ENCODE measurements at places on chromosomes 11 and 22.

DNA sequence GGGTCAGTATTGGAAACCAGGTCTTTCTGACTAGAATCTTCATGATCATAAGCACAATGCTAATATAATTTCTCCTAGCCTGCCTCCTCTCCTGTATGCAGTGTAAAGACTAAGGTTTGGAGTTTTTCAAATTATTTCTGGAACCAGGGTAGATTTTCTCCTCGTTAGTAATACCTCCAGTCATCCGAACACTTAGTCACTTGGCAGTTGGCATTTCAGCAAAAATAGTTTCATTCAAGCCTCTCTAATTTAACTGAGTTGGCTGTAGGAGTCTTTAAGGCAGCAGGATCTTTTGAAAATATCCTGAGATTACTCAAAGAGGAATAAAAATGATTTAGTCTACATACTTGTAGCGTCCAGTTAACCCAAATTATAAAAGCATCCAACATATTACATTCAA is 6.3 kb downstream of the TYR start:
- DNase-seq, result no peak

GRCh38 chr11:73538381-73538872 is 59.5 kb downstream of the FAM168A start:
- no peak for DNase-seq

- no peak for DNase-seq
Measured at GRCh38 chr22:31866918-31867317, 77.4 kb upstream of the YWHAH start.

DNA sequence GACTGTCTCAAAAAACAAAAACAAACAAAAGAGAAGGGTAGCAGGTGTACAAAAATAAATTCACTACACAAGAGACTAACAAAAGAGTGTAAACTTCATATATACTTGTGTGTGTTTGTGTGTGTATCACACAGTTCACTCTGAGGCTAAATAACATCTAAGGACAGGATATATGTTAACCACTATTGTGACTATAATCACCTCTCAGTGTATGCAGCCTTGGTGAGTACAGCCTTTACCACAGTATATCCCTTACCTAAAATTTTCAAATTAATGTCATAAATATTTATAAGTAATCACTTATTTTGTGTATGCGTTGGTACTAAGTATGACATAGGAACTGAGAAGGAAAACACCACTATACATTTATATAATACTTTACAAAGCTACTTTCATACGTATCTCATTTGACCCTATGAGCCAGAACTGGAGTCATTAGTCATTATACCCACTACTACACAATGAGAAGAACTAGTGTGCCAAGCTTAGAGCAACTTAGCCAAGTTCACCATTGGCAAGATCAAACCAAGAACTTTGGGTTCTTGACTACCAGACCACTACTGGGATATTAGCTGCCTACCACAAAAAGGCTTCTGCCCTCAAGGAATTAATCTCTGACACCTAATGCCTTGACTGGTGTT is 116.7 kb downstream of the SGSM3 start:
- DNase-seq, result no peak

GRCh38 chr11:9396310-9396709 is 11.9 kb downstream of the IPO7 start:
- DNase-seq, result no peak

- no peak for DNase-seq
Measured at GRCh38 chr11:68843703-68844312, 2.1 kb upstream of the CPT1A start.

DNA sequence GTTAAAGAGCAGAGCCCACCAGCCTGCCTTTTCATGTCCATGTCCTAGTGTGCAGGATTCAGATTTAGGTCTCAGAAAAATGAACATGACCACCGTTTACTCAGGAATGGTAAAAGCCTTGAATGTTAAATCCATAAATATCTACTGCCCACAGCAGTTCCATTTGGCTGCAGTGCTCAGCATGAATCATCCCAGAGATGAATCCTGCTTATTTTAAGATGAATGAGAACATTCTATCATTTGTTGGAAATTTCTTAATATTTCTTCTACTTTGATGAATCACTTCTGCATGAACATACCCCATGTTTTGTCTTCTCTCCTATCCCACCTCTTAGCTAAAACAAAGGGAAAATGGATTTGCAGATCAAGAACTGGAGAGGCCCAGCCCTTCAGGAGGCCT is 47.5 kb upstream of the AQP11 start:
- DNase-seq, result peak; percentile 16

DNA sequence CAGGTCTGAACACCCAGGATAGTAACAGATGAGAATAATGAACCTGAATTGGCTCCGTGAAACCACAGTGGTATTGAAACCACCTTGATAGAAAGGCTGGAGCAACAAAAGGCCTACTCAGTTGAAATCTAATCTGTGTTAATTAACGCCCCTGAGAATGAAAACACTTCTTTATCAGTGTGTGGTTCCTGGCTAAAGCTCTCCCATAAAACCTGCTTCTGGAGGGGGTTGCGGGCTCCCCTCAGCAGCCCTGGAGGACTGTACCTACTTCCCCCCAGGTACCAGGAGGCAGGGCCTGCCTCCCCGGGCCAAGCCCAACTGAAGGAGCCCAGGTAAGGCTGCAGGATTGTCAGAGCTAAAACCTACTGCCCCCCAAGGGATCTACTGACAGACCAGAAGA is 54.6 kb downstream of the PLEKHA7 start:
- no peak for DNase-seq

DNA sequence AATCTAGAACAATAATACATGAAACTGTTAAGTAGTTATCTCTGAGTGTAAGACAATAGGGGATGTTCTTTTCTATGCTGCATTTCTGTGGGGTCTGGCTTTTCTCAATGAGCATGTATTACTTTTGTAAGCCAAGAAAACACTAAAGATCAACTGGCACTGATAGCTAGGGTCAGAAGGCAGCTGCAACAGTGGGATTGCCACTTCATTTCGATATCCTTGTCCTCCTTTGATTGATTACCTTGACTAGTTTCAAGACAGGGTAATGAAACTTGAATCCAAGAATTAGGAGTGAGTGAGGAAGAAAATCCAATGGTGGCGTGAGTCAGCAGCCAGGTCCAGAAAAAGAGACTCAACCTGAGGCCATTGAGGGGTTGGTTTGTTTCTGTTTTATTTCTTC is 46.5 kb downstream of the FEZ1 start:
- DNase-seq, result no peak

DNA sequence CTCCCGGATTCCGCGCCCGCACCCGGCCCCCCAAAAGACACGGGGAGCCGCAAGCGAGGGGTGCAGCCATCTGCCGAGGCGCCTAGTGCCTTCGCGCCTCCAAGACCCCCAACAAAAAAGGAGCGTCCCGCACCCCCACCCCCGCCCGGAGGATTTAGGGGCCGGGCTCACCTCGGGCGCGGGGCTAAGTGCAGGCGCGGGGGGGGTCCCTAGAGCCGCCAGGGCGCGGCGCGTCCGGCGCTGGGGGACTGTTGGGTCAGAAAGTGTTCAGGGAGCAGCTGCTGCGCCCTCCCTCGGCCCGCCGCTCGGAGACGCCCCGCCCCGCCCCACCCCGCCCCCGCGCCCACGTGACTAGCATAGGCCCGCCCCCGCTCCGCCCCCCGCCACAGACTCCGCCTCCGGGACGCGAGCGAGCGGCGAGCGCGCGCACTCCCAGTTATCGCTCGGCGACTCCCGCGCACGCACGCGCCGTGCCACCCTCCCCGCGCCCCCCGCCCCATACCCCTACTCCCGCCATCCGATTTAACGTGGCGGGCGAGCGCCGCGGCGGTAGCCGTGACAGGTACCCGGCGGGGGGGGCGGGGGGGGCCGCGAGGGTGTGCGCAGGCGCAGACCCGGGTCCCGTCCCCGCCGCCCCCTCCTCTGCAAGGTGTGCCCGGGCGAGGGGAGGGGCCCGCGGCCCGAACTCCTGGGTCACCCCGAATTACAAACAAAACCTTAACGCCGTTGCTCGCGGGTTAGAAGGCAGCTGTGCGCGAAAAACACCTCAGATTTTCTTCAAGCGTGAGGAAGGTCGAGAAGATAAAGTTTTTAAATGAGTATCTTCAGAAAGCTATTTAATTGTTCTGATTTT is 56.2 kb downstream of the KCNJ4 start:
- no peak for DNase-seq

DNA sequence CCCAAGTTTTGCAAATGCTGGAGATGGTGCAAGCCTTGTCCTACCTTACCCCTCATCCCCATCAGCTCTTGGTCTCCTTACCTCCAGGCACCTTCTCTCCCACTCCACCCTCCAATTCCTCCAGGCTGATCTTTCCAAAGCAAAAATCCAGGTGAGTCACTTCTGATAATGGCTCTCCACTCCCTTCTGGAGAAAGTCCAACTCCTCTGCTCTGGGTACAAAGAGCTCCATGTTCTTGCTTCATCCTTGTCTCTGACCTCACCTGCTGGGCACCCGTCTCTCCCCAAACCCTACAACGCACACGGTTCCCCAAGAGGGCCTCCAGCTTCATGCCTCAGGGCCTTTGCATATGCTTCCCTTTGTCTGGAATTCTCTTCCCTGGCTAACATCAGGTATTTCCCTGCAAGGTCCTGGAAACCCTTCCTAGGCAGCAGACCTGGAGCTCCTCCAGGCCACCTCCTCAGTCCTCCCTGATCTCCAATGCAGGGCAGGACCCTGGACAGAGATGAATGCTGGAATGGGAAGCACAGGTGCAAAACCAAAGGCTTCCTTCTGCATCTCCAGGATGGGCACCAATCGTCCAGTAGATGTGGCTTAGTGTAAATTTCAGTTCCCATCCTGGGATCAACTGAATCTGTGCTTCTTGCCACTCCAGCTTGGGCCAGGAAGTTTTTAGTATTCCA is 22.7 kb downstream of the IFT27 start:
- no peak for DNase-seq

DNA sequence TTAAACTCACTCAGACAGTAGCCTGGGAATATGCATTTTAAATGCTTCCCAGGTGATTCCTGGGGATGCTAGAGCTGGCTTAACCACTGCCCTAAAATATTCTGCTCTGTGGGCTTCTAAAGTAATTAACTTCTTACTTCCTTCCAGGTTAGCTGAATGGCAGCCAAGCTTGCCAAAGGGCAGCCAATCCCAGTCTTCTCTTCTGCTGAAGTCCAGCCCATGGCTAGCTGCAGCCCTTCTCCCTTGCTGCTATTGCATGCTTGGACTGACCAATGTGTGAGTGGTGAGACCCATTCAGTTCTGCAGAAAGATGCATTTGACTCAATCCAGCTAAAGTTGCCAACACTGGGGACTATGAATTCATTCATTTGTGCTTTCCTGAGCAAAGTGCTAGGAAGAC is 411.9 kb downstream of the SOX6 start:
- no peak for DNase-seq

DNA sequence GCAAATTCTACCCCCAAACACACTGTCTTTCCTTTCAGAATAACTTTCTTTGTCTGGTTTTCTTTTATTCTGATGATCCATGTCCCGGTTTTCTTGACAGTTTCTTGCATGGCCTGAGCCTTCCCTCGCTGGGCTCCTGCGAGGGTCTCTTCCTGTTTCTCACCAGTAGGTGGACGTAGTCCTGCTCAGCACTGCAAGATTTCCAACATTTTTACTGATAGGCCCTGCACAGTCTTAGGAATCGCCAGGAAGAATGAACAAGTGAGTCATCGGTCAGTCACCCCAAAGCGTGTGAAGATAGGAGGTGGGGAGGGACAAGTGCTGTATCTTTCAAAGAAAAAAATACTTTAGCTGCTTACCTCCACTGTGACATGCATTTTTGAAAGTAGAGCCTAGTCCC is 16.9 kb upstream of the KIRREL3 start:
- DNase-seq, result peak; percentile 63

GRCh38 chr11:119673052-119673758 is 55.8 kb downstream of the NECTIN1 start:
- no peak for DNase-seq

GRCh38 chr11:35047179-35047578 is 91.8 kb upstream of the CD44 start:
- no peak for DNase-seq

GRCh38 chr11:76806608-76807205 is 23.6 kb downstream of the TSKU start:
- no peak for DNase-seq

DNA sequence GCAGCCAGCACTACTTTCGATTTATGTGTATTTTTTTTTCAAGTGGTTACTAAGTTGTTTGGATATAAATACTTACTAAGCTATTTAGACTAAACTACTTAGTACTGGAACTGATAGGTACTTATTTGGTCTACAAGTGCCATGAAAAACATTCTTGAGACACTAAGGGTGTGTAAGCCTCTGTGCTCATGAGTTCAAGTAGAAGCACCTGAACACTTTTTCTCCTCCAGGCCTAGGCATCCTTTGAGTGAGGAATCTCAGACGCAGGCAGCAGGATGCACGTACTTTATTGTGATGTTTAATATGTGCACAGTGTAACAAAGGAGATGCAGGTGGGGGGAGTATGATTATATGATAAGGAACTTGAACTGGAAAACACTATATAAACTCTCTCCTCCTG is 7.8 kb downstream of the TESMIN start:
- DNase-seq, result no peak

DNA sequence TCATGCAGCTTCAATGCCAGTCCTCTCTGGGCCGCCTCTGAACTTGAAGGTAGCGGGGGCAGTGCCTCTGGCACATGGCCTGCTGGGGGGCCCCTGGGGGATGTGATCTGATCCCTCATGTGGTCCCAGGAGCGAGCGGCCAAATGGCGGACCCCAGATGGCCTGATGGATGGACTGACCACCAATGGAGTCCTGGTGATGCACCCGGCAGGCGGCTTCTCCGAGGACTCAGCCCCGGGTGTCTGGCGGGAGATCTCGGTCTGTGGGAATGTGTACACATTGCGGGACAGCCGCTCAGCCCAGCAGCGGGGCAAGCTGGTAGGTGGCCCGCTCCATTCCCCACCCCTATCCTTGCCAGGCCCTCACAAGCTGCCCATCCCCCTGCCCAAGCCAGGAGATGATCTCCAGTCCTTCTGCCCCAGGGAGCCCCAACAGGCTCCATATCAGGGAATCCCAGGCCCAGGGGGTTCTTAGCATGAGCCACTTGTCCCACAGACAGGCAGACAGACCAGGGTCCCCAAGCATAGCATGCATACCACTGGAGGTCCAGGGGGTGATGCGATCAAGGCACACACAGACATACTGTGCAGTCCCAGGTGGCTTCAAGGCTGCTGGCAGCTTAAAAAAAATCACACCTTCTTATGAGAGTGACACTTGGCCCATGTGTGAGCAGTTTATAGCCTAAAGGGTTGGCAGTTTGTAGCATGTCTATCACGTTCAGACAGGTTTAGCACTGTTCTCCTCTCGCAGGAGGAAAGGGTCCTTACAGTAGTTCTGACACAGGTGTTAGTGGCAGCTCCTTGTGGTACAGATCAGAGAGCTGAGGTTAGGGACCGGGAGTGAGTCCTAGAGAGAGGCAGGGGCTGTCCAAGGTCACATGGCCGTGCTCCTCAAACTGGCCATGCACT is 6.4 kb upstream of the DPP3 start:
- no peak for DNase-seq
